ENCODE measurements at places on chromosomes 1 and 21.

DNA sequence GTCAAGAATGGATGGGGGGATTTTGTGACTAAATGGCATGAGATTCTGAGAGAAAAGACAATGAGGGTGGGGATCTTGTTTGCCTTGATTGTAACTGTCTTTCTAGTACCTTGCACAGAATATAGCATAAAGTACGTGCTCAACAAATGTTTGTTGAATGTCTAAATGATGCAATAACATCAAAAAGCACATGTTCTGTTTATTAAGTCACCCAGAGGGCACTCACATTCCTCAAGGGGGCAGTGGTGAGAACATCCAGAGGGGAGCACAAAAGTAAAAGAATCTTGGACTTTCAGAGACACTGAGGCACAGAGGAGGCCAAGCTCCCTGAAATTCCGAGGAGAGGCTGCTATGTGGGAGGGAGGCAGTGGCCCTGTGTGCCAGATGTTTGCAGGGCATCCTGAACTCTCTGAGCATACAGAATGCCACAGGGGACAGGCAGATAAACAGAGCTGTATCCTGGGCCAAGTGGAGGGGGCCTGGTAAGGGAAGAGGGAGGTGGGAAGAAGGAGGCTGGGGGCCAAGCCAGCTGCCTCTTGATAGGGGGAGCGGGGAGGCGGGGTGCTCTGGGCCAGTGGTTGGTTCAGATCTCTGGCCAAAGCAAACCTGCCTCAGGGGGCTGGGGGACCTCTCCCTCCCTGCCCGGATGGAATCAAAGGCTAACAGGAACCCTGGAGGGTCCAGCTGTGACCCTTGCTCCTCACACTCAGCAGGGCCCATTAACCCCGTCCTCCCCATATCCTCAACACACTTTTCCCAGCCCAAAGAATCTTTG is 6.5 kb upstream of the ATP1A2 start:
- no peak for DNase-seq

DNA sequence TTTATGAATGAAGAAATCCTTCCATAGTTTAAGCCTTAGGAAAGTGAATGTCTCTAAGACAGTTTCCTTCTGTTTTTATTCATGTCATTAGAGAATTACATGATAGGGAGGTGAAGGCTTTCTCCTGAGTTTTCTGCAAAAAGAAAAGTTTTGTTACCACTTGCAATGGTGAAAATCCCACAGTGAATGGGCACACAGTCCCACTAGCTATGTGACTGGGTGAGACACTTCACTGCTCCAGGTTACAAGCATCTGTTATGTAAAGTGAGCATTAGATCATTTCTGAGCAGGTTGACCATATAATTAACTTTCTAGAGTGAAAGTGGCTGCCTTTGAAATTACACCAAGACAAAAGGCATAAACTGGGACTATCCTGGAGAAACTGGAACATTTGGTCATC is 38.9 kb upstream of the GREM2 start:
- no peak for DNase-seq

DNA sequence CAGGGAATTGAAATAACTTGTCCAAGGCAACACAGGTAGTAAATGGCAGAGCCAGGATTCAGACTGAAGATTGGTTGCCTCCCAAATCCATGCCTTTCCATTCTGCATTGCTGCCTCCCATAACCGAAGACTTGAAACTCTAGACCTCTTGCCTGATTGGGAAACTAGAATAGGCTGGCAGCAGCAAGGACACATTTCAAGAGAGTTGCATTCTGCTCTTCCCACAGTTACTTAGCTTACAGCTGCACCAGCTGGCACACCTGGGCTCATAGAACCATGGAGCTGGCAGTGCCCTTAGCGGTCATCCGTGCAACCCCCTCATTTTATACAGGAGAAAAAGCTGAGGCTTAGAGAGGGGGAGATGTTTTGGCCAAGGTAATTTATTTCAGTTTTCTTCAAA is 8.0 kb downstream of the TRNAU1AP start:
- no peak for DNase-seq

- no peak for DNase-seq
Observed at GRCh38 chr21:45441431-45442255, 36.7 kb downstream of the COL18A1 start.

DNA sequence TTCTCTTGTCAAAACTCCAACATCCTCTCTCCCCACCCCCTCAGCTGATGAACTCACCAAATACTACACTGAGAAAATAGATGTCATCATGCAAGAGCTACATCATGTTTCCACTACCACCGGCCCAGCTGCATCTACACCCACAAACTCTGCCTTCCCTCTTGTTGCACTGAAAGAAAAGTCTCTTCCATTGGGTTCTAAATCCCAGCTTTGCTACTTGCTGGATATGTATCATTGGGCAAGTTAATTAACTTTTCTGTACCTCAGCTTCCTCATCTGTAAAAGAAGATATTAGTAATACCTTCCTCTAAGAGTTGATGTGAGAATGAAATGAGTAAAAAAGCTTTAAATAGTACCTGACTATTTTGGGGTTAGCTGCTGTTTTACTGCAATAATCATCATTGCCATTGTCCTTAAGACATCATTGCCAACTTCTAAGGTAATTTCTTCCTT is 108.6 kb downstream of the OLFML2B start:
- no peak for DNase-seq

GRCh38 chr1:16017076-16017460 is 775 bp downstream of the HSPB7 start:
- DNase-seq = no peak

DNA sequence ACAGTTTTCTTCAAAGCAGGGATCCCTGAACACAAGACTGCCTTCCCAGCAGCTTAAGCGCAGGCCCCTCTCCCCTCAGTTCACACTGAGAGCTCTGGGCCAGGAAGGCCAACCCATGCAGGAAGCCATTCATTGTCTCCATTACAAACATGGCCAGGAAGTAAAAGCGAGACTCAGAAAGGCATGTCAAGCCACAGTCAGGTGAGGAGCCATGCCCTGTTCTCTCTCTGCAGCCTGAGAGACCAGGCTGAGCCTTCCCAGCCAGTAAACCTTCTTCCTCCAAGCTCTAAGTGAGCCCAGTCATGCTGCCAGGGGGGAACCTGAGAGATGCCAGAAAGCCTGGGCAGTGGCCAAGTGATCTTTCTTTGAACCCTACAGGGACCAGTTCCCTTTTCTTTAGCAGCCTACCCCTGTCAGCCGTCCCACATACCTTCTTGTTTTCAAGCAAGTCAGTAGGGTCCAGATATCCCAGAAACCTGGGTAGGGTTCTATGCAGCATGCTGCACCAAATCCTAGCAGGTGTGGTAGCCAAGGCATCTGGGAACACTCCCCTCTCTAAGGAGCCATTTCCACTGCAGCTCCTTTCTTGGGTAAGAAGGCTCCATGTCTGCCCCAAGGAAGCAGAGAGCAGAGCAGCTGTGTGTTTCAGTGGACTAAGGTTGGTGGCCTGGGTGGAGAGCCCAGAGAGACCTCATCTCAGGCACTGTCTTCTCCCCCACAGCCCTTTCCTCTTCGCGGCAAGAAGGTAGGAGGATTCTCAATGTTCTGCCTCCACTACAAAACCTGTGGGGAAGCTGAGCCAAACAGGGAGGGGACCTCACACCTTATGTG is 977 bp downstream of the TRAF3IP3 start:
- DNase-seq = peak; percentile 15

Measured in bone marrow (tissue), 2 donors.